Eye (tissue), 1 donor: ENCODE measurements at places on chromosomes 12 and 14.

GRCh38 chr14:93984070-93984469, 7.7 kb upstream of the ASB2 start:
- DNase-seq = no peak

DNA sequence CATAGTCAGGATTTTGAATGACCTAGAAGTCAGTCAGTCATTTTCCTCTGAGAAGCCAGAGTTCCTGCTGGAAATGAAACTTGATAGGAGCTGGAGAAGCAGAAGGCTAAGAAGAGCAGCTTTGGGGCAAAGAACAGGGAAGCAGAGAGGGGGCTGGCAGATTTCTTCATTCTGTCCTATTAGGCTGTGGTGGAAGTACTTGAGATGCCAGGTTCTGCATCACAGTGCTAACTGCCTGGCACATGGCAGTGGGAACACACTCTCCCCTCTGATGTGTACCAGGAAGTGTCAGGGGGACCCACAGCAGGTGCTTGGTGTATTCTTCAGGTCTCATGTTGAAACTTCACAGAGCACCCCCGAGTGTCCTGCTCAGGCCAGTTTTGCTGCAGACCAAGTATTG, 61.0 kb downstream of the SUSD6 start:
- DNase-seq = no peak

- no peak for DNase-seq
Observed at GRCh38 chr12:43945983-43946382, 110.1 kb downstream of the TMEM117 start.

DNA sequence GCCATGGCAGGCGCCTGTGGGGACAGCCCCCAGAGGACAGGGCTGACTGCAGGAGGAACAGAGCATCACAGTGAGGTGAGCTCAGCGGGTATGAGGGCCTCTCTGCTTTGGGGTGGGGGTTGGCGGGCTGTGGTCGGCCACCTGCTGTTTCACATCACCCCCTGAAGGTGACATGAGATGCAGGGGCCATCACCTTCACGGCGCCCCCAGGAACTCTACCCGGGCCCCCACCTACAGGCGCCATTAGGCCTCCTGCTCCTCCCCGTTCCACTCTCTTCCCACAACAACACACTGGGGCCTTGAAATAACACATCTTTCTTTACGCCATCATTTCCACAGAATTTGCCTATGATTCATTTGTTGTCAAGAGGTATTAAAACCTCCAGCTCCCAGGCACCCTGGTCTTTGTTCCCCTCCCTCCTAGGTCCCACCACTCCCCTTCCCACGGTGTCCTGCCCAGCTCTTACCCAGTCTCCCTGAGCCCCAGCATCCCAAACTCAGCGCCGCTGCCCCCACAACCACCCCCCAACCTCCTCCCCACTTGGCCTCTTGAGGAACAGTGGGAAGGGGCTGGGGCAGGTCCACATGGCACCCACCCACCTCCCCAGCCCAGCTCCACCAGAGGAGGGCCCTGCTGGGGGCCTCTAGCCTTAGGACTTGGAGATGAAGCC, 12.7 kb upstream of the HDAC7 start:
- DNase-seq = no peak

DNA sequence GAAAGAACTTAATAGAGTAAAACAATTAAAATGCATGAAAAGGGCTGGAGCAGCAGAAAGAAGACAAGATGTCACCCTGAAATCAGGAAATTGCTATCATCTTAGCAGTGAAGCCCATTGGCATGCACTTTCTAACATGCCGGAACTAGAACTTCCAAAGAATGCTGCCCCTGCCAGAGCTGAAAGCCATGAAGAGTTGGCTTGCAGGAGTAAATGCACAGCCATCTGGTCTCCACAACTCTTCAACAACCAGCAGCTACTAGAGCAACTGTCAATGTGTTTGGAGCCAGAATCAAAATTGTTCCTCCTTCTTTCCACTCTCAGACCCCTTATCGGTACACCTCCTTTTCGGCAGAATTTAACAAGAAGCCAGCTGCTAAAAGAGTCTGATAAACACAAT, 414.1 kb downstream of the KCNH5 start:
- no peak for DNase-seq

- no peak for DNase-seq
Observed at GRCh38 chr14:71452987-71453386, 479.2 kb upstream of the RGS6 start.

GRCh38 chr14:105158794-105159193, 9.8 kb downstream of the JAG2 start:
- no peak for DNase-seq
